ENCODE measurements at places on chromosomes 4 and X. TPM values are rescaled to one million over a fixed set of nuclear protein-coding genes. Genes with fewer than 3 reads are reported as not detected.

DNA sequence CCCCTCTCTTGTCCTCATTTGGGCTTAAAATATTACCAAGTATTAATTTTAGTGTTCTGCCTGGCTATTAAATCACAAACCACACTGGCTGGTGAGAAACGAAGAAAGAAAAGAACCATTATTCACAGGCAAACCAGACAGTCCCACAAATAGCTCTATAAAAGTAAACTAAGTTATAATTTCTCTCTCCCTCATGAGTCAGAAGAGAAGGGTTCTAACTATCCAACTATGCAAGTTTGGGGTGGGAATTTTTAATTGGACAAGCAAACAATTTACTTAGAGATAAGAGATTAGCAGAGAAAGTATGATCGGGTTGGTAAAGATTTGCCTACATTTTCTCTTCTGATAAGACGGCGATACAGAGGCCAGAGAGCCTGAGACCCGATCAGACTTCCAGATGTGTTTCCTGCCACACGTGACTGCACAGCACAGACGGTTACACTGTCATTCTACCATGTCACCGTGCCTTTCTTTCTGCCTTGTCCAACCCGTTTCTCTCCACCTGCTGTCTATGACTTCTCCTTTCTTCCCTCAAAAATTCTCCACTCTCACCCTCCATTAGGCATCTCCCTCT is 52.3 kb downstream of the MEPE start:
- no peak for DNase-seq

GRCh38 chrX:107894038-107894437 is 68.4 kb downstream of the MID2 start:
- DNase-seq: peak; percentile 7

DNA sequence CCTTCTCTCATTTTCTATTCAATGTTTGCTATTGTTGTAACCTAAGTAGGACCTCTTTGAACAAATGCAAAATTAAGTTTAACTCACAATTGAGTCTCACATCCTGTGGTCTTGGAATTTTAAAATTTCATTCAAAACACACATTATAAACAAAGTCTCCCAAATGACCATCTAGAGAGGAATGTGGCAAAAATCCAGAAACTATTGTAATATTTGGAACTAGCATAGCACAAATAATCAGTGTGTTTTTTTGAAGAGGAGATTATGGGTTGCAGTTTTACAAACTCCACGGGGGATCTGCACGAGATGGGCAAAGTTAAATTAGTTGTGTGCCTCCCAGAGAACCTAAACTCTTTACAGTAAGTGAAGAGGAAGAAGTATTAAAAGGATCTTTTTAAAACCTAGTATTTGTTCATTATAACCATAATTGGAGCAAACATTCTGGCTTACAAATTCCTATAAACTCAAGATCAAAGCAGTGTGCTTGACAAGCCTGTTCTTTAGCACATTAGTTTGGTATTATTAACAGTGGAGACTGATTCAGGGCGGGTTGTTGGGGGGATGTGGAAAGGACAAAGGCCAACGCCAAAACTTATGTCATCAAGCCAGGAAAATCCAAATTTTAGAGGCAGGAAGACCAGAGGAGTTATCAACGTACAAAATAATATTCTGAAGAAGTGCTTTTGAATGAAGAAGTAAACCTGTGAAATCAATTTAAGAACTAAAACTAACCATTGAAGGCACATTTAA is 22.4 kb upstream of the RBPJ start:
- DNase-seq: peak; percentile 58

DNA sequence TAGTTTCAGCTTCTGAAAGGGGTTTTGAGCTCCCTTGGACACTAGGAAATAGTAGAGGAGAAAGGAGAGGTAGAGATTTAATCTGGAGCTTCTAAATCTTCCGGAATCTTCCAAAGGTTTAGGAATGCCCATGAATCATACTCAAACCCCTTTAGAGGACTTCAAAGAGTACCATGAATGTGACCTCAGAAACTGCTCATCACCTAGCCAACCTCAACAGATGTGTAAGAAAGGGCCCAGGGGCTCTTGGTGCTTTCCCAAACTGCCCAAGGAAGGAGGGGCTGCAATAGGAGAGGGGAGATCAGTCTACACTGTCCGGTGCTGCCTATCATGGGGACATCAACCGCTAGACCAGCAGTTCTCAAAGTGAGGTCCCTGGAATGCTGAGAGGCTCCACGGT is 109.1 kb downstream of the RBM47 start:
- DNase-seq: no peak

DNA sequence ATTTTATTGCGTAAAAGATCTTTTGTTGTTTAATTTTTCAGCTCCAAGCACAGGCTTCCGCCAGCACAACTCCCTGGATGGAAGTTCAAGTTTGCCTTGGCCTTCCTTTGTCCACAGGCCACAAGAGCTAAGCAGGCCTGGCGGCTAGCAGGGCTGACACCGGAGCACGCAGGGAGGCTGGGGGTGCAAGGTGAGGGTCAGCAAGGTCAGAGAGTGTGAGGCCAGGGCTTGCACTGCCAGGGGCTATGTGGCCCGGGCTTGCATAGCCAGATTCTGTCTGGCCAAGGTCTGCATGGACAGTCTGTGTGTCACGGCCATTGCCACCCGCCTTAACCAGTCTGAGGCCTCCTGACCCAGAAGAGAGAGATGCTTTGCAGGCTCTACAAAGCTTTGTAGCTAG is 123.9 kb downstream of the BCOR start:
- DNase-seq: no peak

- no peak for DNase-seq
Observed at GRCh38 chr4:87982446-87983010, 7.0 kb downstream of the SPP1 start.

- peak; percentile 18 for DNase-seq
Observed at GRCh38 chr4:48546336-48546735, 56.3 kb downstream of the ZAR1 start.

- no peak for DNase-seq
Observed at GRCh38 chrX:97931586-97931985, 1047.9 kb downstream of the RPA4 start.

- no peak for DNase-seq
Observed at GRCh38 chr4:55941881-55942396, 6.8 kb upstream of the CEP135 start.

DNA sequence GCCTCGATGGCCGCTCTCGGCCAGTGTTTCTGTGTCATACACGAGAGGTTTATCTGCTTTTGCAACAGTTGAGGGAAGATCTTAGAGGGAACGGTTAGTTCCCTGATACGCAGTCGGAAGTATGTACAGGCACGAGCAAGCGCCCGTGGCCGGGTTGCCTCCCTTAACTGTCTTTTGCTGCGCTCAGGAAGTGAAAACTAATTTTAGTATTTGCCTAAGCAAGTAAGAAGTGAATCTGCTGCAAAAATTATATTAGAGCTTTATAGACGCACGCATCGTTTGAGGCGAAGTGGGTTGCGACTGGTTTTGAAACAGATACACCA is 695 bp downstream of the MTM1 start:
- peak; percentile 20 for DNase-seq

DNA sequence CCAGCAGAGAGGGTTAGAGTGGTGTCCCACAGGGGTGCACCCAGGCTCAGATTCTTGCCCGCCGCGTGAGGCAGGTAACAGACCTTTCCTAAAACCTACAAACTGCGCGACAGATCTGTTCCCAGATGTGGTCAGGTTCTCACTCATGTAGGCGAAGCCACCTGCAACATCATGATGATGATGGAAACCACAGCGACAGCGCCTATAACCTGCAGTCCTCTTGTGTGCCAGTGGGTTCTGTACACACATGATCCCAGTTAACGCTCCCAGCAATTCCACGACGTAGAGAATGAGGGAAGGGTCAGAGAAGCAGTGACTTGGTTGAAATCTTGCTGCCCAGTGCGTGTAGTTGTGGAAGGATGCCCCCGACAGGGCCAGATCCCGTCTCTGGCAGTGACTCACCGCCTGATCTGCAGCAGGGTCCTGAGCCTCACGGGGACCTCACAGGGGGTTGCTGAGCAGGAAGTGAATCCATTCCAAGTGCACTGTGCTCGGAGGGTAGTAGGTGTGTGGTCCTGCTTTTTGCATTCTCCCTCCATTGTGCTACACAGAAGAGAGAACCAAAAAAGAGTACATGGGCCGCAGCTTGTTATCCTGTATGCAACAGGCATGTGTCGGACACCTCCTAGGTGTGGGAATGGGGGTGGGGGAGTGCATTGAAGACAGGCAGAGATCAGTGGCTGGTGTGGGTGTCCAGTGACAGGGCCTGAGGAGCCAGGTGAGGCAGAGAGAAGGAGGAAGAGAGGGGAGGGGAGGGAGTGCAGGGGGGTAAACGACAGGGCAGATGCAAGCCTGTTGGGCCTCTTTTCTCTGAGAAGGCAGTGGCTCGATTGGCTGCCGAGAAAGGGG is 66.6 kb downstream of the MTMR1 start:
- DNase-seq: no peak

Gene MAGEA8
- polyA plus RNA-seq: not detected

Gene ASB12
- polyA plus RNA-seq: 32.3 TPM

Gene C4orf51
- not detected for polyA plus RNA-seq

Gene SLC10A4
- not detected for polyA plus RNA-seq

Gene PSAPL1
- not detected for polyA plus RNA-seq

Gene PAGE1
- not detected for polyA plus RNA-seq

Gene LUZP4
- not detected for polyA plus RNA-seq

Data from muscle of arm (tissue), 14 donors.